ENCODE measurements at places on chromosomes 3 and 15.

GRCh38 chr3:129937717-129938116, 36.8 kb upstream of the TRH start:
- no peak for DNase-seq

DNA sequence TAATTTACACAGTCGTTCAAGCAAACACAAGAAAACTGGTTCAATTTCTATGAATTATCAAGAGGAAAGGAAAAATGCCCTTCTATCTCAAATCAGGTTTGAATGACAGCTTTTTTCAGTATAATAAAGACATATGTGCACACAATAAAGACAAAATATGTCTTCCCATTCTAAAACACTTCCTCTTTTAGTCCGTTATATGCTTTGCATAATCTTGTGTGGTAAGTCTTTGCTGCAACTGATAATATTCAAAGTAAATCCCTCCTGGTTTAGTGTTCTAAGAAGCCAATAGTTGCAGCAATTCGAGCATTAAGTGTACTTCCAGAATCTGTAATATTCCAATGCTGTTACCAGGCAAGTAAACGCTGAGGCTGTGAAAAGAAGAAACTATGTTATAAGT, 43.7 kb upstream of the MAPKBP1 start:
- no peak for DNase-seq

DNA sequence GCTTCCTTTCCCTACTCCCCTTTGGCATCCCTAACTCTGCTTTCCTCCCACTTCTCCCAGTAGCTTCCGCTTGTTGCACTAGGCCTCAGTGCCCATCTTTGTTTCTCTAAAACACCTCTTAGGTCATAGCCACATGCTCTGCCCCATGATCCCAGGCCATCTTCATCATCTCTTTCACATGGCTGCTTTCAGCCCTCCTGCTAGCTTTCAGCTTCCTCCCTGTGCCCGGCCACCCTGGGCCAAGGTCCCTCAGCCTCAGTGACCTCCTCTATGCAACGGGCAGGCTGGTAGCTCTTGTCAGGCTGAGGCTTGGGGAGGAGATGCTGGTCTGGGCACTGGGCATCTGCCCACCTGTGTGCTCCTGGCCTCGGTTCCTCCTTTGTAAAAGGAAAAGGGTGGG, 2.3 kb downstream of the PLEKHO2 start:
- no peak for DNase-seq

DNA sequence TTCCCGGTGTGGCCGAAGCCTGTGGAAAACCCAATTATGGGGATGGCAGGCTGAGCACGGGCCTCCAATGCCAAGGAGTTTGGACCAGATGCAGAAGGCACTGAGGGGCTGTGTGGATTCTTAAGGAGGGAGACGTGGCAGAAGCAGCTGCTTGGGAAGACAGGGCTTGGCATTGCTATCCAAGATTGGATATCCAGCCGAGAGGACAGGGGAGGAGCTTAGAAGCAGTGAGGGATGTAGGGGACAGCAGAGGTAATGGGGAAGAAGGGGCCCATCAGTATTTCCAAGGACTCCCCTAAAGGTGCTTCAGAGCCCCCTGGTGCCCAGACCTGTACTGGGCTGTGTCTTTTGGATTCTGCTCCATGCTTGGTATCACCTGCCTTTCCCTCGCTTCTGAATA, 112.8 kb upstream of the TLE3 start:
- DNase-seq, result no peak

DNA sequence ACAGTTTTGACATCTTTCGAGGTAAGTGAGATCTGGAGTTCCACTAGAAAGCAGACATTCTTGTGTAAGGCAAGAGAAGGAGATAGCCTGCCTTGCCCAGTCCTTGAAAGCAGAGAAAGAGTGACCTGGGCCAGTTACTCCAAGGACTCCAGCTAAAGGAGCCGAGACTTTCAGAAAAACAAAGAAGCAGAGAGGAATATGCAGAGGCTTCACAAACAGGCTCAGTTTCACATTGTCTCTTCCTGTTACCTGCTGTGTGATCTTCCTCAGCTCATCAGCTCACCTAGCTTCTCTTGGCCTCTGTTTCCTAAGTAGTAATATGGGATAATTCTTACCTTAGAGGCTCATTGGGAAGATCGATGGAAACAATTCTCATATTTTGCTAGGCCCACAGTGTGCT, 81.0 kb downstream of the CDC25A start:
- DNase-seq, result no peak

GRCh38 chr3:16079519-16079918, 95.0 kb upstream of the GALNT15 start:
- no peak for DNase-seq

- DNase-seq, result no peak
Measured at GRCh38 chr3:25789209-25789595, 688 bp upstream of the OXSM start.

DNA sequence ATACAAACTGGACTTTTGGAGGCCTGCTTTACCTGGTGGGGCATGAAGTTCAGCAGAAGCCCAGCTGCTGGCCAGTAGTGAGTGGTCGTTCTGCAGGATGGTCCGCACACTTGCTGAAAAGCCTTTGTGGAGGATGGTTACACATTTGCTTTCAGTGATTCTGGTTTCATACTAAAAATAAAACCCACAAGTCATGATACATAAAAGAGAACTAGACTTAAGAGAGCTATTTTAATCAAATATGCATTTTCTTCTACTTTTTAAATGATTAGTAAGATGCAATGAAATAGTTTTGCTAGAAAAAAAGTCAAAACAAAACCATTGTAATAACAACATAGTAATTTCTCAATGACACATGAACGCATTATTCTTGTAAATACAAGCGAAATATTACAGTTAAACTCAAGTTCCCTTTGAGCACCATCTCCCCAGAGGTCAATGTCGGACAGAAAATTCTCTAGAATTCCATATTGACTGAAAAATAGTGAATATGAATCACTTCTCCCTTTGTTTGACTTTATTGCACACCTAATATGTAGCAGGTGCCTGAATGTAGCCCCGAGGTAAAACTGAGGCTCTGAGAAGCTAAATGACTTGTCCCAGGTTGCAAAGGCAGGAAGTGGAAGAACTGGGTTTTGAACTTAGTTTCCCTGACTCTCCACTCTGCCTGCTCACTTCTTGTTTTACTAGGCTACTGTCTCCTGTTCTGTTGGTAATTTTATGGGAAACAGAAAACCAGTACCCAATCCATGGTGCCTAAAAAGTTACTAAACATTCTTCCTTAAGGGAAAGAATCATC, 8.3 kb downstream of the IL5RA start:
- DNase-seq, result no peak

DNA sequence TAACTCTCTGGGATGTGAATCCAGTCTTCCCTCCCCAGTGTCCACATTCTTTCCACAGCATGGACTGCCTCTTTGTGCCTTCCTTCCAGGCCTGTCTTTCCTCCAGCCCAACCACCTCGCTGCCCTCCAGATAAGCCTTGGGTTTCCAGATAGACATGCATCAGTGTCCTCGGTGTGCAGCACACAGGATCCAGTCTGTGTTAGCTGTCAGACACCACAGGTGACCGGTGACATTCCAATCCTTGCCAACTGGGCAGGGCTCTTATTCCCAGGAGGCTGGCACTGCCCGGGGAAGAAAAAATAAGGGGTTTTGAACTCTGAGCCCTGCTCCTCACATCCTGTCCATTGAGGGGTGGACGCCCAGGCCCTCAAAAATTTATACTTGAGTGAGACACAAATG, 6.0 kb upstream of the SLC6A1 start:
- no peak for DNase-seq

- DNase-seq, result no peak
Measured at GRCh38 chr3:46545818-46546630, 20.1 kb downstream of the LRRC2 start.
